Glomerular endothelial cell (primary cell): ENCODE measurements at places on chromosomes 7 and 10. TPM values are rescaled to one million over a fixed set of nuclear protein-coding genes. Genes with fewer than 3 reads are reported as not detected.

The HABP2 gene
- 0.18 and 0.48 TPM in 2 replicates for total RNA-seq

The NPY4R gene
- not detected in 2 replicates for total RNA-seq

The TEX47 gene
- not detected in 2 replicates for total RNA-seq

The SFTPA1 gene
- total RNA-seq = not detected in 2 replicates

The SLC39A12 gene
- total RNA-seq = not detected in 2 replicates

The AKR1C4 gene
- not detected in 2 replicates for total RNA-seq

The CDH23 gene
- total RNA-seq = not detected in 2 replicates

The PLA2G12B gene
- not detected in 2 replicates for total RNA-seq

The KAZALD1 gene
- 0.12 TPM in 1 of 2 replicates, not detected in the other for total RNA-seq

The ANKRD30A gene
- total RNA-seq = not detected in 2 replicates

The ZWINT gene
- 10.8 and 21.9 TPM in 2 replicates for total RNA-seq

The H2BK1 gene
- total RNA-seq = not detected in 2 replicates

DNA sequence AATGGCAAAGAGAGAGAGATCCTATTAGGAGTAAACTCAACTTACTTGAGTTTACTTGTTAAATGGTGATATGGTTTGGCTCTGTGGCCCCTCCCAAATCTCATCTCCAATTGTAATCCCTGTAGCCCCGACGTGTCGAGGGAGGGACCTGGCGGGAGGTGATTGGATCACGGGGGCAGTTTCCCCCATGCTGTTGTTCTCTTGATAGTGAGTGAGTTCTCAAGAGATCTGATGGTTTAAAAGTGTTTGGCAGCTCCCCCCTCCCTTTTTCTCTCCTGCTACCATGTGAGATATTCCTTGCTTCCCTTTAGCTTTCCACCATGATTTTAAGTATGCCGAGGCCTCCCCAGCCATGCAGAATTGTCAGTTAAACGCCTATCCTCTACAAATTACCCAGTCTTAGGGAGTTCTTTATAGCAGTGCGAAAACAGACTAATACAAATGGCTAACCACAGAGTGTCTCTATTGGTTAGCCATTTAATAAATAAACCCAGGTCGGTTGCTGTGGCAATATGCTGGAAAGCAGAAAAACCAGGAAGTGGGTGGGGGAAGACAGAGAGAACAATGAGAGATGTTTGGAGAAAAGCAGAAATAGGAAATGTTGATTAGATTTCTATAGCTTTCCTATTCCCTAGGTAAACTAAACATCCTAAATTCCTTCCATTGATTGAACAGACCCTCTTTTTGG, 3.0 kb upstream of the STMP1 start:
- DNase-seq = no peak

DNA sequence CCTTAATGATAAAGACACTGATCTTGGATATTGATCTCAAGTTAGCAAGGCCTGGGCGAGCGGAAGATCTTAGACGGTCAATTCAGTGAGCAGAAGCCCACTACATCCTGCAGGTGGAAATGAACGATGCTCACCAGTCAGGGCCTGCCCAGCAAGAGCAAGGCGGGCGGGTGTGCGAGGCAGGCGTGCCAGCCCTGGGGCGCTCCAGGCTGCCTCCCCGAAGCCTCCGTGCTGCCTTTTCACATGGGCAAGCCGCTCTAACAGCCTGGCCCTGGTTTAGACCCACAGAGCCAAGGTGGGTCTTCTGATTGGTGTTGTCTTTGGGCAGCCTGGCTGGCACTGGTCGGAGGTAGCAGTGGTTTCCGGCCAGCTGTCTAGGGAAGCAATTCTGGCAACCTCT, 475.1 kb upstream of the FOXK1 start:
- DNase-seq = no peak

DNA sequence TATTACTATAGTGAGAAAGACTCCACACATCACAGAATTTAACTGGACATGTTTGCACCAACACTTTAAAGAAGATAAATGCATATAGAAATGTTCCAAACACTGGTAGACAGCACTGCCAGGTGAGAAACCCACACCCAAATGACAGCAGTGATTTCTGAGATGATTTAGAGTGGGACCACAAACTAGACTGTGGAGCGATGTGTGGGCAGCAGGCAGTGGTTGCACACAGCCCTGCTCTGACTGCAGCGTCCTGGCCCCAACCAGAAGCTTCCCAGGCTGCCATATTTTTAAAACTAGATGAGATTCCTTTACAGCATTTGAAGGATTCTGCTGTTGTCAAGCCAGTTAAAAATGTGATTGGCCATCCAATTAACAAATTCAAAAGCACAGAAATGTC, 47.7 kb upstream of the COMMD3 start:
- no peak for DNase-seq

DNA sequence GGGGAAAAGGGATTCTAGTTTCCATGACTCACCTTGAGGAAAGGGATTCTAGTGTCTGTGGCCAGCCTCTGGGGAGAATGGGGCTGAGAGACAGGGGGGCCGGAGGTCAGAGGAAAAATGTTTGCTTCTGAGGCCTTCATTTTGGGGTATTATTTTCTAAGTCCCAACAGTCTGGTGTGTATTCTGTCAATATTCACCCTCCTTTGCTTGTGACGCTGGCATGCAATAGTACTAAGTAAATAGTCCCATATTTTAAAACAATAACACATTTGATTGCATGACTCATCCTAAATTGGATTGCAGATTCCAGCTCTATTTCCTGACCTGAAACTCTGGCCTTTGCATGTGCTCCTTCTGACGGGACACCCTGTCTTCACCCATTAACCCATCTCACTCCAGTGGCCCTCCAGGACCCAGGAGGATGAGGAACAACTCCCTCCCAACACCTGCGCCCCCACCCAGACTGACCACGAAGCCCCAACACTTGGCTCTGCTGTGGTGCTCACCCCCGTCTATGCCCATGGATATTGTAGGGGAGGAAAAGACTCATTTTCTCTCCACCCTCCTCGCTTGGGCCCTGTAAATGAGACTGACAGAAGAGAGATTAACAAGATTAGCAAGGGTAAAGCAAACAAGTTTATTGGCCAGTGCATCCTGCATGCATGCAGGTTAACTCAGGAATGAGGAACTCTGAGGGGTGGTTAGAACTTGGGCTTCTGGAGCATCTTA, 495.6 kb upstream of the KLF6 start:
- DNase-seq = no peak

- no peak for DNase-seq
Observed at GRCh38 chr7:42627626-42628025, 284.2 kb downstream of the C7orf25 start.

DNA sequence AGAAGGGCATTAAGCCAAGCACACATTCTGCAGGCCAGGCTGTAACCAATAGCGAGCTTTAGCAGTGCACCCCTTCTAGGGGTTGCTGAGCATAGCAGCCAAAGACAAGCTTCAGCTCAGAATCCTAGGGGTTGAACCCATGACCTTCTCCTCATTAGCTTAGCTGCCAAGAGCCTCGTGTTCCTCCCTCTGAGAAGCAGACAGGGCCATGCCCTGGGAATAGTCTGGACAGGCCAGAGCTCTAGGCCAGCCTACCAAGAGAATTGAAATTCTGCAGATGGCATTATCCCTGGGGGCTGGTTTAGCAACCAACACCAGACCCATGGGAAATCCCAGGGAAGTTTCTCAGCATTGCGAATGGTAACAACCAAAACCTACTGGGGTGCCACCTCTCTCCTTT, 77.2 kb downstream of the PLXNA4 start:
- no peak for DNase-seq

DNA sequence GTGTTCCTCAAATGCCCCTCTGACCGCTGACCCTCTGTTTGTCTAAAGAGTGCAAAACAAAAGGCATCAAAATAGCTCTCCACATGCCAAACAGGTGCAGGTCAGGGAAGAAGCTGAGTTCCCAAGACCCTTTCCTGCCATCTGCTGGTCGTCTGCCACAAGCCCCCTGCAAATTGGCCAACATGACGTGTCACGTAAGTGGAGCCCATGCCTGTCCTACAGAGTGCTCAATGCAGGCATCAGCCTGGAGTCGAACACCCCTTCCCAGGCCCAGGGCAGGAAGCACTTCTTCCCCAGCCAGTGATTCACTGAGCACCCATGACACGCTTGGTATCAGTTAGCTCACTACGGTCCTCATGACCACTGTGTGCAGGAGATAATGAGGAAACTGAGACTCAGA, 14.1 kb downstream of the TMEM72 start:
- DNase-seq = no peak

GRCh38 chr7:38675494-38676106, 44.4 kb upstream of the AMPH start:
- no peak for DNase-seq

- DNase-seq = no peak
Observed at GRCh38 chr7:86339051-86339450, 304.7 kb upstream of the GRM3 start.

- peak; percentile 22 for DNase-seq
Observed at GRCh38 chr7:128209229-128210035, 31.6 kb upstream of the LEP start.

- DNase-seq = no peak
Observed at GRCh38 chr7:158416283-158416933, 171.2 kb downstream of the PTPRN2 start.

- no peak for DNase-seq
Observed at GRCh38 chr7:134370135-134370534, 53.4 kb upstream of the SLC35B4 start.

- DNase-seq = no peak
Observed at GRCh38 chr7:155209478-155210319, 88.0 kb upstream of the INSIG1 start.

DNA sequence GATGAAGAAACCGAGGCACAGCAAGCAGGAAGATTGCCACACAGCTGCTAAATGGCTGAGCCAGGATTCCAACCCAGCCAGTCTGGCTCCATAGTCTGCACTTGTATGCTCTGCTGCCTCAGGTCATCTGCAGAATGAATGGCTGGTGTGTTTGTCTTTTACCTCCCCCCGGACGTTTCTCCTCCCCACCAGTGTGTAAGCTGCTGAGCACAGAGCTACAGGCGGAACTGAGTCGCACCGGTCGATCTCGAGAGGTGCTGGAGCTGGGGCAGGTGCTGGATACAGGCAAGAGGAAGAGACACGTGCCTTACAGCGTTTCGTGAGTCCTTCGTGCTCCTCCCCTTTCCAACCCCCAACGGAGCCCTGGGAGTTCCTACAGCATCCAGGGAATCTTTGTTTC, 2.6 kb downstream of the CNPY4 start:
- no peak for DNase-seq

- DNase-seq = no peak
Observed at GRCh38 chr10:86372784-86373239, 6.2 kb upstream of the GRID1 start.

DNA sequence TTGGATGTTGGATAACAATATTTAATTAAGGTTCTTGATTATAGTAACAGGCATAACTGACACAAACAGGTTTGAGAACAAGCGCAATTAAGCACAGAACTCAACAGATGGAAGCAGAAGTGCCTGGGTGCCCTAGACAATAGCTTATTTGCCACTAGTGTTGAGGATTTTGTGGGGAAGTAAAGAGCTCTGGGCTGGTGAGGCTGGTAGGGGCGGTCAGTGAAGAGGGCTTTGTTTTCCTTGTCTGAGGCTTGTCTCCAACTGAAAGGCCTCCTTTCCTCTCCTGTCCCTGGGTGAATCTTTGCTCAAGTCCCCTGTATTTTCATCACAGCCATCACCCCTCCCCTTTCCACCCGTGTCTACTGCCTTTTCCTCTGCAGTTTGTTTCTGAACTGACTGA, 104.6 kb downstream of the KAT6B start:
- DNase-seq = no peak

- DNase-seq = no peak
Observed at GRCh38 chr10:35420044-35420443, 83.7 kb downstream of the CCNY start.

DNA sequence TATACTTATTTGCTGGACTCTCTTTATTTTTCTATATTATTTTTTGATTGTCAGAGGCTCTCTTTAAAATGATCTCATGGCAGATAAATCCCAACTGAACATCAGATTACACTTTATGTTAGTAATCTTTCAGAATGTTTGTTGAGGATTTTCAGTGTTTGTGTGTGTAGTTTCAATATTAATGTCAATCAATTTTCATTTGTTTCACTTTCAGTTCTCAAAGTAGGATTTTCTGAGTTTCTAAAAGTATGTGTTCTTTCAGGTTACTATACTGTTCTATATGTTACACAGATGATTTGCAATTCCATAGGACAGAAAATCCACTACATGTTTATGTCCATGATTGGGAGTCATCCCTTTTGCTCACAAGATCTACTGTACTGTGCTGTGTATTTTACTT, 311.9 kb upstream of the POT1 start:
- DNase-seq = no peak

- no peak for DNase-seq
Observed at GRCh38 chr10:116992183-116992582, 12.8 kb downstream of the SHTN1 start.

- DNase-seq = no peak
Observed at GRCh38 chr7:47685712-47686376, 103.9 kb upstream of the TNS3 start.

GRCh38 chr7:159050704-159051103, 94.0 kb downstream of the VIPR2 start:
- no peak for DNase-seq

DNA sequence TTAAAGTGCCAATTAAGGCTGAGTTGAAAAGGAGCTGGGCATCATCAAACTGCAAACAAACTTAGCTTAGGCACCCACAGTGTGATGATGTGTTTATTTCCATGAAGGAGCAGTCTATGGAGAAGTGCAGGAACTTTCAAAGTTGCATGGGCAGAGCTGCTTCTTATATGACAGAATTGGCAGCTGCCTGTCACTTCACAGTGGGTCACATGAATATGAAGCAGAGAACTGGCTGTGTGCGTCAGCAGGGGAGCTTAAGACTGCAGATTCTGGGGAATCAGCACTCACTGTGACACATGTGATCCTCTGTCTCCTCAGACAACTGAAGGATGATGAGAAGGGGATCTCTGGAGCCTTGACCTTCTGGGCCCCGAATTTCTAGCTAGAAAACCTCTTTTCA, 36.6 kb downstream of the RBM28 start:
- DNase-seq = no peak

DNA sequence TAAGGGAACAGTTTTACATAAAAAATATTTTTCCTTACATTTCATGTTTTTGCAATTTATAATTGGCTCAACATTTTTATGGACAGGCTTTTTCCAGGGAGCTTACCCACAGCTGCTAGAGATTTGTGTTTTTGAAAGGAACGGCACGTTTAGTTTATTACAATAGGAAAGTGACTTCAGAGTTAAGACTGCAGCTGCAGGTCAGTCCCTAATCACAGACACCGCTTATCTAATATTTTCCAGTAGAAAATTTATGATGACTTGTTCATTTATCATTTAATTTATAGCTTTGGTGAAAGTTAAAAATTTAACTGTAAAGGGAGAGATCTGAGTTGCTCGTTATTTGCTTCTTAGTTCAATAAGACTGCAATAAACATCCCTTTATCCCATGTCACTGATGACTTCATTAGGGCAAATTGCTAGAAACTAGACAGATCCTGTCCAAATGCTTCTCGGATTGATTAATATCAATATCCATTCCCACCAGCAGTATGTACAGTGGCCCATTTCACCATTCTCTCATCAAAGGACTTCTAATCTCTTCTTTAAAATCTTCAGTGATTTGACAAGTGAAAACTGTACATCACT, 97.0 kb upstream of the ODAD2 start:
- no peak for DNase-seq

DNA sequence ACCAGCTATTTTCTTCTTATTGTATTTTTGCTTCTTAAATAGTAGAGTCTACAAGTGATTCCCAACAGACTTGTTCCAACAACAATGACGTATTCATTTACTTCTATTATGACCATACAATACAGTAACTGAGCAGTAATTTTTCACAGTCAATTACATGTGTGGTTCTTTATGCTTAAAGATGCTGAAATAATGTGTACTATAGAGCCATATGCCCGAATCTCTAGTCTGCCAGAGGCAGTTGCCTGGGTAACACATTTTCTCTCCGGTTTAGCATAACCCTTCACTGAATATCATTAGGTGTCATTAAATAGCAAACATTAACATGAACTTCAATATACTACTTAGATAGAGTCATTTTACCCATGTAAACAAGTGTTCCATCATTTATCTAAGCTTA, 75.0 kb downstream of the SLC25A13 start:
- DNase-seq = no peak
